ENCODE measurements at places on chromosomes 5 and 9. TPM values are rescaled to one million over a fixed set of nuclear protein-coding genes. Genes with fewer than 3 reads are reported as not detected.

The BNC2 gene
- total RNA-seq: 51.3 TPM

DNA sequence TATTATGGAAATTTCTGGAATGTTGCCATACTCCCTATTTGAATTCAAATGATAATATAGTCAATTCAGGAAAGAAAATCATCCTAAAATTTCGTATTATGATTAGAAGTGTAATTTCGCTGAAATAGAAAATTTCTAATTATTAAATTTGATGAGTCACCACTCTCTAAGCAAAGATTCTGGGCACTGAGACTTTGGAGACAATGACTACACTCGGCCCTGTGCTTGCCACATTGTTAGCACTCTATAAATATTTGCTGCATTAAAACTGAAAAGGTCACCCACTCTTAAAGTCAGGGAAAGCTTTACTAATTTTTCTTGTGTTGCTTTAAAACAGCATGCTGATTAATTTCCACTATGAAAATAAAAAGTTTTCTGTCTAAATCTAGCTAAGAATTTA lies 240.3 kb downstream of the TLE4 start:
- no peak overlapping the region for H3K27ac ChIP-seq
- peaks cover 3% of the 10 kb centered on the region for H3K27me3 ChIP-seq
- DNase-seq: no peak
- no peaks in the 10 kb centered on the region for H3K36me3 ChIP-seq

DNA sequence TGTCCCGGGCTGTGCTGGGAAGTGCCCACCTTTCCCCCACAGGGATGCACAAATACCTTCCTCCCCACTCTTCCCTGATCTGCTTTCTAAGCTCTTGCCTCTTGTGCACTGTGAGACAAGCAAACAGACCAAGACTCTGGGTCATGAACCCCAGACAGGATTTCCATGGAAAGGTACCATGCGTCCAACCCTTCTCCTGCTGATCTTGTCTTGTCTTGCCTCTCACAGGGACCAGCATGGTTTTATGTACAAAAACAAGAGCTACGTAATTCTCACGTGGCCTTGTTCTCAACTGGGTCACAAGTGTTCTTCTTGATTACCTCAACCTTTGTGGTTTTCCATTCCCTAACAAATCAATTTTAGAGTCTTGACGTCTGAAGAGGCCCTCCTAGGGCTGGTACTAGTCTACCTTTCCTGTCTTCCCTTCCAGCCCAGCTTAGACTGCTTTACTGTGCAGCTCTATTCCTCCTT lies 176.5 kb upstream of the MAP3K1 start:
- H3K4me1 ChIP-seq: peaks cover 4% of the 10 kb centered on the region
- H3K27me3 ChIP-seq: peaks cover 3% of the 10 kb centered on the region
- H3K27ac ChIP-seq: no peak overlapping the region
- no peak for DNase-seq

DNA sequence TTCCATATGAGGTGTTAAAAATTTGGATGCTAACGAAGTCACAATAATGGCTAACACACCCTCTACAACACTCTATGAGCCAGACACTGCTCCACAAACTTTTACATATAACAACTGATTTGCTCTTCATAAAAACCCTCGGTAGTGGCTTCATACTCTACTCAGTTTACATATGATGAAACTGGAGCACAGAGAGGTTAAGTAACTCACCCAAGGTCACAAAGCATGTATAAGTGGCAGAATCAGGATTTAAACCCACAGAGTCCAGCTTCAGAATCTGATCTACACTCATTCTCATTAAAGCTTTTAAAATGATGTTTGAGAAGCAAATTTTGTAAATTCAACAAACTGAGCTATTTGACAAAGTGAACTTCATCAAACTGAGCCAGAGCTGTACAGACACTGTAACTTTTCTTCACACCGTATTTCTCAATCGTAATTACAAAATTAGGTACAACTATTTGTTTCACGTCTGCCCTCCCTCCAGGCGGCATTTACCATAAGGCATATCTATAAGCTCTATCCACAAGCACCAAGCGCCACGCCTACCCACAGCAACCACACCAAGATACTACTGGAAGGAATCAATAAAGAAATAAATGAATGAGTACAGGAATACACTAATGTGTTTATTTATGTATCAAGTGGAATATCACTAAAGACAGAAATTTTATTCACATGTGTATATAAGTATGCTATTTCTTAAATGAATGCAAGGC lies 24.3 kb downstream of the TTC39B start:
- H3K4me3 ChIP-seq: no peak overlapping the region
- DNase-seq: no peak
- H3K4me1 ChIP-seq: no peaks in the 10 kb centered on the region
- H3K27ac ChIP-seq: no peak overlapping the region
- H3K36me3 ChIP-seq: no peaks in the 10 kb centered on the region

- no peak overlapping the region for H3K4me3 ChIP-seq
- H3K36me3 ChIP-seq: peaks cover 7% of the 10 kb centered on the region
- DNase-seq: no peak
- peaks cover 18% of the 10 kb centered on the region for H3K4me1 ChIP-seq
- H3K27me3 ChIP-seq: no peaks in the 10 kb centered on the region
- H3K27ac ChIP-seq: no peak overlapping the region
Measured at GRCh38 chr9:110559869-110560268, 19.7 kb downstream of the SVEP1 start.

- H3K27ac ChIP-seq: peak overlapping the region; percentile 9
- no peak overlapping the region for H3K4me3 ChIP-seq
- no peaks in the 10 kb centered on the region for H3K36me3 ChIP-seq
- H3K4me1 ChIP-seq: peaks cover 32% of the 10 kb centered on the region
Measured at GRCh38 chr9:78014776-78015175, 16.8 kb downstream of the GNAQ start.

The HSPA5 gene
- 101 TPM for total RNA-seq

DNA sequence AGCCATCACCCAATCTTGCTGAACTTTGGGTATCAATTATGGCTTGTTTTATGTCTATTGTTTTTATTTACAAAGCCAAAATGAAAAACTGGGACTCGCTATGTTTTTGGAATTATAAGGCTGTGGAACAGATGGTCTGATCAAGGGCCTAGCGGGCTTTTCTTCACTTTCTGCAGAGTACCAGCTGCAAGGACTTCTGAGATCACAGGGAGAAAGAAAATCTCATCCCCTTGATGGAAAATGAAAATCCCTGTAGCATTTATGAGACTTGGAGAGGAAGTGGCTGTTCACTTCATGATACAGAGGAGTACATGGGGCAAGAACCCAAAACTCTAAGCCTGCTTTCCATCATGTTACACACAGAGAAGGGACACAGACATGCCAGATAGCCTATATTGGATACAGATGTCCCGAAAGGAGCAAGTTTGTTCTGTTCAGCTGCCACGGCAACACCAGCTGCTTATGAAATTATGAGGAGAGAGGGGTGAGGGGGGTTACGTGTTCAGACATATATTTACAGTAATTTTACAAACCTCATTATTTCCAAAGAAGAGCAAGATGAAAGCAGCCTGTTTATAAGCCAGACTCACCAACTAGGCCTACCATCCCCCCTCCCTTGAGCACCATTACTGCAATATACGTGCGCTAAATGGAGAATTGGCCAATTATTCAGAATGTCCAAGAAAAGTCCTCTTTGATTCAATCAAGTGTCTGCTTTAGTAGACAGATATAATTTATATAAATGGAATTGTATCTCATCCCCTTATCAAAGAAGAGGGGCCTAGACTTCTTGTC lies 220.0 kb downstream of the MARCHF11 start:
- no peak overlapping the region for H3K27ac ChIP-seq
- no peak overlapping the region for H3K4me3 ChIP-seq
- no peaks in the 10 kb centered on the region for H3K4me1 ChIP-seq
- no peaks in the 10 kb centered on the region for H3K27me3 ChIP-seq
- no peaks in the 10 kb centered on the region for H3K36me3 ChIP-seq

DNA sequence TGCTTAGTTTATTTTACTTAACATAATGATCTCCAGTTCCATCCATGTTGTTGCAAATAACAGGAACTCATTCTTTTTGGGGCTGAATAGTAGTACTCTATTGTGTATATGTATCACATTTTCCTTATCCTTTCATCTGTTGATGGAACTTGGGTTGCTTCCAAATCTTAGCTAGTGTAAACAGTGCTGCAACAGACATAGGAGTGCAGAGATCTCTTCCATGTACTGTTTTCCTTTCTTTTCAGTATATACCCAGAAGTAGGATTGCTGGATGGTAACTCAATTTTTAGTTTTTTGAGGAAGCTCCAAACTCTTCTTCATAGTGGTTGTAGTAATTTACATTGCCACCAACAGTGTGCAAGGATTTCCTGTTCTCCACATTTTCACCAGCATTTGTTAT lies 138.8 kb upstream of the POC5 start:
- no peaks in the 10 kb centered on the region for H3K4me1 ChIP-seq
- no peaks in the 10 kb centered on the region for H3K27me3 ChIP-seq
- no peak overlapping the region for H3K4me3 ChIP-seq
- DNase-seq: no peak
- no peak overlapping the region for H3K27ac ChIP-seq

GRCh38 chr9:36597412-36598178 lies 24.9 kb downstream of the MELK start:
- no peaks in the 10 kb centered on the region for H3K27me3 ChIP-seq
- H3K36me3 ChIP-seq: peaks cover 21% of the 10 kb centered on the region
- DNase-seq: peak; percentile 86
- peak overlapping the region; percentile 66 for H3K27ac ChIP-seq
- no peak overlapping the region for H3K4me3 ChIP-seq

- no peaks in the 10 kb centered on the region for H3K36me3 ChIP-seq
- DNase-seq: no peak
- H3K4me1 ChIP-seq: peaks cover 39% of the 10 kb centered on the region
- H3K27ac ChIP-seq: no peak overlapping the region
Measured at GRCh38 chr5:172779691-172780341, 8.8 kb upstream of the DUSP1 start.

DNA sequence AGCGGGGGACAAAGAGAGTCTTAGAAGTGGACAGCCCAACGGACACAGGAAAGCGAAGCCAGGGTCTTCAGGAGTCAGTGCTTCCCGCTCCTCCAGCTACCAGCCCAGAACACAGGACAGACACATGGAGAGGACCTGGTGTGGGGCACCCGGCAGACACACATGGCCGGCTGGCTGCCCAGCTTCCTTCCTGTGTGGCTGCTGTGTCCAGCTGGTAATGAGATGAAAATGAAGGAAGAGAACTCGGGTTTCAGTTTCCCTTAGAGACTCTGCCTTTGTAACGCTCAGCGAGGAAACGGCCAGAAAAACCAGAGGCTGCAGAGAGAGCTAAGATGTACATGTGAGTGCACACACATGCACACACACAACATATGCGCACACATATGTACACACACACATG lies 87.5 kb downstream of the SECISBP2 start:
- no peak overlapping the region for H3K27ac ChIP-seq
- no peak for DNase-seq
- H3K4me3 ChIP-seq: no peak overlapping the region

DNA sequence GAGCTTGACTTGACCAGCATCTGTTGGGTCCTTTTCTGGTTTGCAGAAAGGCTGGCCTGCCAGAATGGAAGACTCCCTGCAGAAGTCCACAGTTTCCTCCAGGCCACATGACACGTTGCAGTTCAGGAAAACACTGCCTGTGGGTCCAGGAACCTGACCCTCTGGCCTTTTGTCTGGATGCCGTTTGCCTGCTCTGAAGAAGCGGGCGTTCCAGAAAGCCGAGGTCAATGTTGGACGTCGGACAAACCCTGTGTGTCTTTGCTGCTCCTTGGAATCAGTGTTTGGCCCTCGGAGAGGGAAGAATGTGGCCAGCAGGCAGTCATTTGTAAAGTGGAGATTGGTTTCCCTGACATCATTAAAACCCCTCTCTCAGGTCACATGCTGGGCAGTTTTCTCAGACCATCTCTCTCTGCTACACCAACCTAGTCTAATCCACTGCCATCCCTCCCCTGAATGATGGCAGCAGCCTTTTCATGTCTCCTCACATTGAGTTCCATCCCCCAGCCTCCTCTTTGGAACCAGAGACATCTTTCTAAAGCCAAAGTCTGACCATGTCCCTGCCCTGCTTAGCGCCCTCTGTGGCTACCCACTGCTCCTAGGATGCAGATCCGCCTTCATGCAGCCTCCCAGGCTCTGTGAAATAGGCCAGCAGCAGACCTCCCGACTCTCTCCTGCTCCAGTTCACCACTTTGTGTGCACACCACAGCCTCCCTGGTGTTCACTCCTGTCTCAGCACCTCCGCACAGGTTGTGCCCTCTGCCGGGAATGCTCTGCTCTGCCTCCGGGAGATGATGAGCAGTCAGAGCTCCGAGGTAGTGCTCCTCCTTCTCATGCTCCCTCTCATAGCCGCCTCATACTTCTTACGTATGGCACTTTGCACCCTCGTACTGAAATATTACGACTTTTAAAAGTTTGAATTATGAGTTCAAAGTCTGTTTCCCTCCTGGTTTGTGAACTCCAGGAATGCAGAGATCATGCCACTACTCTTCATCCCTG lies 75.6 kb downstream of the RALGPS1 start:
- no peak overlapping the region for H3K4me3 ChIP-seq
- H3K27ac ChIP-seq: no peak overlapping the region
- H3K4me1 ChIP-seq: peaks cover 18% of the 10 kb centered on the region

GRCh38 chr9:126842977-126843799 lies 17.3 kb upstream of the ZBTB34 start:
- H3K27me3 ChIP-seq: no peaks in the 10 kb centered on the region
- no peak overlapping the region for H3K4me3 ChIP-seq
- H3K27ac ChIP-seq: no peak overlapping the region
- no peaks in the 10 kb centered on the region for H3K36me3 ChIP-seq

DNA sequence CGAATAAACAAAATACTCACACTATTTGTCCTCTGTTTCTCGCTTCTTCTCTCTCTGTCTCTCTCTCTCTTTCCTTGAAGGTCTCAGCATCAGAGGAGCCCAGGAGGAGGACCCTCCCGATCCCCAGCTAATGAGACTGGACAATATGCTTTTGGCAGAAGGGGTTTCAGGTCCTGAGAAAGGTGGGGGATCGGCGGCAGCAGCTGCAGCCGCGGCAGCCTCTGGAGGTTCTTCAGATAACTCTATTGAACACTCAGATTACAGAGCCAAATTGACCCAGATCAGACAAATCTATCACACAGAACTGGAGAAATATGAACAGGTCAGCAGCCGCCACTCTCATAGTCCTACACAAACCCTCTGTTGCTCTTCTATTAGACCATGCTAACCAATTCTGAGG lies 168.4 kb downstream of the PBX3 start:
- peaks cover 7% of the 10 kb centered on the region for H3K36me3 ChIP-seq
- DNase-seq: no peak
- H3K4me3 ChIP-seq: no peak overlapping the region

The SLCO6A1 gene
- not detected for total RNA-seq

The LPCAT1 gene
- 11.6 TPM for total RNA-seq

The TRIP13 gene
- total RNA-seq: 3.8 TPM

DNA sequence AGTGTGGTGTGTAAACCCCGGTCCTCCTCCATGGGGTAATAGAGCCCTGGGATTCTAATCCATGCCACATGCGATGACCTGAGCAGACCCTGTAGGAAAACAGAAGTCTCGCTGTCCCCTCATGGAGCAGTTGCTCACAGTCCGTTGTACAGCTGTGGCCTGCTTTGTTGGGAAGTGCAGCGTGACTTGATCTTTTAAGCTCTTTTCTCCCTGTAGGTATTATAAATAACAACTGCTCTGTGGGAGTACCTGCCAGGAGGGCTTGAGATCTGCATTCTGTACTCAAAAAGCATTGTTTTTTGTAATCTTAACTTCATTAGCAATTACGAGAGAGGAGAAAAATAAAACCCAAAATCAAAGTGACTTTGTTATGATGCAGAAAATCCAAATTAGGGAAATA lies 17.3 kb downstream of the MEGF10 start:
- no peaks in the 10 kb centered on the region for H3K4me1 ChIP-seq
- no peak overlapping the region for H3K4me3 ChIP-seq
- H3K36me3 ChIP-seq: no peaks in the 10 kb centered on the region
- no peak for DNase-seq

GRCh38 chr9:137213160-137214060 lies 7.9 kb downstream of the NDOR1 start:
- peaks cover 6% of the 10 kb centered on the region for H3K4me1 ChIP-seq
- peaks cover 2% of the 10 kb centered on the region for H3K36me3 ChIP-seq
- no peaks in the 10 kb centered on the region for H3K27me3 ChIP-seq
- no peak overlapping the region for H3K27ac ChIP-seq
- H3K4me3 ChIP-seq: no peak overlapping the region

The NR2F1 gene
- 10.6 TPM for total RNA-seq

The FOXD4L6 gene
- under 0.01 TPM for total RNA-seq
